ENCODE measurements at places on chromosomes 6 and 20. TPM values are rescaled to one million over a fixed set of nuclear protein-coding genes. Genes with fewer than 3 reads are reported as not detected.

- H3K27ac ChIP-seq: no peak overlapping the region
- no peaks in the 10 kb centered on the region for H3K36me3 ChIP-seq
- H3K4me3 ChIP-seq: no peak overlapping the region
- H3K27me3 ChIP-seq: no peaks in the 10 kb centered on the region
- DNase-seq: no peak
Measured at GRCh38 chr6:155055729-155056128, 60.6 kb downstream of the TIAM2 start.

GRCh38 chr6:130962966-130963365 is 100.1 kb downstream of the EPB41L2 start:
- H3K27me3 ChIP-seq: no peaks in the 10 kb centered on the region
- no peak overlapping the region for H3K27ac ChIP-seq
- no peak for DNase-seq

DNA sequence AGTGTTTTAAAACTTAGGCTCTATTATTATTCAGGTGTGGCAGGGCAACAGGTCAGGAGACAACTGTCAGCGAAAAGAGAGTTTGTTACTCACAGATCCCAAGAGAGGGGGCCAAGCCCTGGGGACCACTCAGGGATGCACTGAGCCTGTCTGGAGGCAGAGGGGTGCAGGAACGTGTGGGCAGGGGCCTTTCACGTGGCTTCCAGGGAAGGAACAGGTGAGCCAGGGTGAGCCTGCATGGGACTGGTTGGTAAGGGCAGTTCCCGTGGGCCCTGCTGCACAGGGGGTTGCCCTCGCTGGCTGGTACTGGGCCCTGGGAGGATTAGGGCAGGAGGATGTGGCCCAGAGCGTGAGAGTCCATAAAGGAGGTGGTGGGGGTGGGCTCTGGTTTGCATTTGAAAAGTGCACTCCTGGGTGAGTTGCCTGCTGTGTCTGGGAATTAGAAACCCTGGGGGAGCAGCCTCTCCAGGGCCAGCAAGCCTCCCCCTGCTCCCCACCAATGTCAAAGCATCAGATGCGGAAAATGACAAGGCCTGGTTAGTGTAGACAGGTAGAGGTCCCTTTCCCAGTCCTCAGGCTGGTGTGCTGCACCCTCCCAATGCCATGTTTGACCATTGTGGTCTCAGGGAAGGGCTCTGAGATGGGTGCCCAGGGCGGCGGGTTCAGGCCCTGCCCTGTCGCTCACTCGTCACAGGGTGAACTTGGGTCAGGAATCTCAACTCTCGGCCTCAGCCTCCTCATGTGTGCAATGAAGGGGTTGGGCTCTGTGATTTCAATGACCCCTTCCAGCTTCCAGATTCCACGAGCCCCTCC is 127.4 kb upstream of the RPS6KA2 start:
- H3K27me3 ChIP-seq: peaks cover 22% of the 10 kb centered on the region
- no peak overlapping the region for H3K27ac ChIP-seq
- peaks cover 34% of the 10 kb centered on the region for H3K4me1 ChIP-seq
- no peak for DNase-seq

- no peaks in the 10 kb centered on the region for H3K4me1 ChIP-seq
- no peak overlapping the region for H3K27ac ChIP-seq
- no peak for DNase-seq
- H3K4me3 ChIP-seq: no peak overlapping the region
- no peaks in the 10 kb centered on the region for H3K36me3 ChIP-seq
- H3K27me3 ChIP-seq: peaks cover 38% of the 10 kb centered on the region
Measured at GRCh38 chr20:48286601-48287000, 501.3 kb upstream of the SULF2 start.

The PXMP4 gene
- 6.8 TPM for total RNA-seq

DNA sequence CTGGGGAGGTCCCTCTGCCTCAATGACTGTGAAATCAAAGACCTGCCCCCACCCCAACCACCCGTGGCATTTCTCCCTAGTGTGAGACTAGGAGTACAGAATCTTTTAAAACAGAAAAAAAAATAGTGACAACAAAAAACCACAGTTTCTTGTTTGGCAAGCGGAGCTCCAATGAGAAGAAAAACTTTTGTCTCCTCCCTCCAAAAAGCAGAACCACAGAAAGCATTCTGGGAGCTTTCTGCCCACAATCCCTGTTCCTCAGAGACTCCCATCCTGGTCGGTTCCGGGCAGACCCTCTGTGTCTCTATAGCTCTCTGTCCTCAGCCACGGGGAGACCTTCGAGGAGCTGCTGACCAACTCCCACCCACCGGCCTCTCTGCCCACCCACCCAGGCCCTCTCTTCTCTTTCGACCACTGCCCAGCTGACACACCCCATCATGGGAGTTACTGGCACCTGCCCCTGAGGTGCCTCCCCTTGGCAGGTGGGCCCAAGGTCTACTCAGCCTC is 4.9 kb downstream of the PREX1 start:
- H3K4me3 ChIP-seq: peak overlapping the region; percentile 53
- DNase-seq: no peak
- H3K4me1 ChIP-seq: peaks cover 2% of the 10 kb centered on the region
- peak overlapping the region; percentile 95 for H3K27ac ChIP-seq
- H3K27me3 ChIP-seq: no peaks in the 10 kb centered on the region

GRCh38 chr6:112044196-112044595 is 9.7 kb upstream of the CCN6 start:
- no peaks in the 10 kb centered on the region for H3K27me3 ChIP-seq
- H3K27ac ChIP-seq: no peak overlapping the region

GRCh38 chr6:83047065-83047754 is 18.4 kb downstream of the UBE3D start:
- H3K27ac ChIP-seq: no peak overlapping the region
- no peak overlapping the region for H3K4me3 ChIP-seq
- H3K4me1 ChIP-seq: no peaks in the 10 kb centered on the region
- H3K36me3 ChIP-seq: peaks cover 31% of the 10 kb centered on the region

GRCh38 chr6:53611342-53611741 is 54.2 kb downstream of the KLHL31 start:
- H3K4me3 ChIP-seq: no peak overlapping the region
- H3K27ac ChIP-seq: no peak overlapping the region
- peaks cover 11% of the 10 kb centered on the region for H3K27me3 ChIP-seq

The RCAN2 gene
- total RNA-seq: not detected

The BCKDHB gene
- 17.0 TPM for total RNA-seq

The CD2AP gene
- total RNA-seq: 34.1 TPM

- H3K27me3 ChIP-seq: no peaks in the 10 kb centered on the region
- no peak overlapping the region for H3K27ac ChIP-seq
- no peak overlapping the region for H3K4me3 ChIP-seq
- peaks cover 12% of the 10 kb centered on the region for H3K4me1 ChIP-seq
Measured at GRCh38 chr20:24537210-24537609, 67.8 kb downstream of the SYNDIG1 start.

- no peak overlapping the region for H3K4me3 ChIP-seq
- H3K4me1 ChIP-seq: peaks cover 53% of the 10 kb centered on the region
- H3K27ac ChIP-seq: peak overlapping the region; percentile 71
- no peaks in the 10 kb centered on the region for H3K27me3 ChIP-seq
- DNase-seq: no peak
Measured at GRCh38 chr6:130029163-130029562, 10.8 kb downstream of the L3MBTL3 start.

DNA sequence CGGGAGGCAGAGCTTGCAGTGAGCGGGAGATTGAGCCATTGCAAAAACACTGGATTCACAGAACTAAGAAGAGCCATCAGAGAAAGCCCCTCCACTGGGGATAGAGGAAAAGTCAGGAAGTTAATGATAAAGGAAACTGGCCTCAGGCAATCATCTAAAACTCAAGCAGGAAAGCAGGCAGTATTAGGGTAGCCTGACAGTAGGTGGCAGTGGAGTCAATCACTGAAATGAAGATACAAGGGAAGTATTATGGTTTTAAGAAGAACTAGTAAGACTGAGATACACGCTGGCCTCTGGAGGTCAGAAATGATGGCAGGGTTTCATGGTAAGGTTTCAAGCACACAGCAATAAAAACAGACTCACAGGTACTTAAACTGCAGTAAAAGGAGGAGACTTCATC is 578.3 kb downstream of the HACE1 start:
- H3K27ac ChIP-seq: no peak overlapping the region
- DNase-seq: no peak
- H3K4me1 ChIP-seq: no peaks in the 10 kb centered on the region
- H3K4me3 ChIP-seq: no peak overlapping the region
- no peaks in the 10 kb centered on the region for H3K27me3 ChIP-seq

The ABHD16B gene
- total RNA-seq: not detected

The CCM2L gene
- 0.20 TPM for total RNA-seq

DNA sequence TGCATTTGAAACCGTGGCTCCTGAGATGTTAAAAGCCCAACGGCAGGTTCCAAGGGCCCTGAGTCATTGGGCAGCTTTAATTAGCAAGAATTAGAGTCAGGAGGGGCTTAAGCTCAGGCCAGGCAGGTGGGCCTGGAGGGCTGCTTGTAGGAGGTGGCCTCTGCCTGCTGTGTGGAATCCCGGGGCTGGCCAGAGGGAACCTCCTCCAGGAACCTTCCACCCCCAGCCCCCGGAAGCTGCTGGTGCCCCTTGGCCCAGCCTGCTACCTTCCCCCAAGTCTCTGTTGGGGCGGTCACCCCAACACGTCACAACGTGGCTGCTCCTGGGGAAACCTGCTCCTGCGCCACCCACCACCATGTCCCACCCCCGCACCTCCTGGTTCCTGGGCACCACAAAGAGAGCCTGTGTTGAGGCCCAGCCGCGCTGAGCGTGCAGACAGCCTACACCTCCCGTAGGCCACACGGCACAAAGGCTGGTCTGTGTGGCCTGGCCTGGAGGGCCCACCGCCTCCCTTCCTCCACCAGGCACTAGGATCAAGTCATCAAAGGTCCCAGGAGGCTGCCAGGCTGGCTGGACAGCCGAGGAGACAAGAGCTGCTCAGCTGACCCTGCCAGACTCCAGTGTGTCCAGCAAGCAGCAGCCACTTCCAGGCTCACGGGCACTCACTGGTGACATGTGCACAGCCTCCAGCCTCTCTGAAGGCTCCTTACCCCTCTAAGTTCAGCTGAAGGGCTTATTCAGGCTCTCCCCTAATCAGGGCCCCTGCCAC is 86.3 kb downstream of the SNX5 start:
- no peak for DNase-seq
- H3K36me3 ChIP-seq: no peaks in the 10 kb centered on the region
- peaks cover 2% of the 10 kb centered on the region for H3K27me3 ChIP-seq
- H3K4me1 ChIP-seq: peaks cover 47% of the 10 kb centered on the region

The PREX1 gene
- total RNA-seq: 65.0 TPM

- H3K27ac ChIP-seq: peak overlapping the region; percentile 0
- no peaks in the 10 kb centered on the region for H3K27me3 ChIP-seq
- peaks cover 55% of the 10 kb centered on the region for H3K4me1 ChIP-seq
Measured at GRCh38 chr6:163717106-163717764, 302.7 kb downstream of the QKI start.

- H3K4me3 ChIP-seq: no peak overlapping the region
- H3K27me3 ChIP-seq: peaks cover 18% of the 10 kb centered on the region
- no peaks in the 10 kb centered on the region for H3K36me3 ChIP-seq
- H3K4me1 ChIP-seq: no peaks in the 10 kb centered on the region
Measured at GRCh38 chr6:151300267-151300991, 60.7 kb downstream of the AKAP12 start.

GRCh38 chr20:63941282-63942081 is 14.7 kb downstream of the UCKL1 start:
- no peak overlapping the region for H3K27ac ChIP-seq
- H3K36me3 ChIP-seq: peaks cover 46% of the 10 kb centered on the region
- H3K27me3 ChIP-seq: no peaks in the 10 kb centered on the region
- H3K4me3 ChIP-seq: no peak overlapping the region
- no peak for DNase-seq

The KCNK16 gene
- total RNA-seq: not detected

- H3K36me3 ChIP-seq: no peaks in the 10 kb centered on the region
- H3K4me1 ChIP-seq: peaks cover 38% of the 10 kb centered on the region
- H3K27ac ChIP-seq: no peak overlapping the region
- no peak overlapping the region for H3K4me3 ChIP-seq
- no peak for DNase-seq
Measured at GRCh38 chr6:130967502-130968445, 95.3 kb downstream of the EPB41L2 start.

All from activated B cell treated with CpG ODN at 0.5 μM for 24 hours (primary cell).